ENCODE measurements at places on chromosomes 7 and 10.

DNA sequence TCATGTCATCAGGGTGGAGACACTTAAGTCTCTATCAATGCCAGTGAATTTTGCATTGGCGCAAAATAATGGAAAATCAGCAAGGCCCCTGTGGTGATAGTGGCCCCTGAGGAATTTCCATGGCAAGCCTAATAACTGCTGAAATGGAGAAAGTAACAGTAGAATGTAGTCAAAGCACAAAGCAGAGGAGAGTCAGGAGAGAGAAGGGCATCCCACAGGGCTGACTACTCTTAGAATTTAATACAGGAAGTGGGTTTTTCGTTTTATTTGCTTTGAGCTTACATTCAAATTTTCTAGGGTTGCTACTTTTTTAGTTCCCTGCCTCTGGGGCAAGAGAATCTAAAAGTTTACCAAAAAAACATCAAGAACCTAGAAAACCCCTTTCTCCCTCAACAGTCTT, 39.0 kb downstream of the BZW2 start:
- DNase-seq = no peak

DNA sequence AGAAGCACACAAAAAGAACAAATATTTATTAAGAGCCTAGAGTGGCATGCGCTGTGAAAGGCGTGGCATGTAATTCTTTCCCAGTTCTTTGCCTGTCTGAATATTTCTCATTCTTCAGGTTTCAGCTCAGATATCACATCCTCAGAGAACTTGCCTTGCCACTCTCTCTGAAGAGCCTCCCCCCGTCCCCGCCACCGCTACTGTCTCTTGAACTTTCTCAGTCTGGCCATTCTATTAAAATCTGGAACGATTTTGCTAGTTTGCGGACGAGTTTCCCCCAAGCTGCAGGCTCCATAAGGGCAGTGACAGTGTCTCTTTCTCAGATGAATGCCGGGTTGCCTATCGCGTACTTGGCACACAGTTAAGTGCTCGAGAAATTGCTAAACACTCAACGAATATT, 787 bp upstream of the PLEKHA1 start:
- DNase-seq = no peak

DNA sequence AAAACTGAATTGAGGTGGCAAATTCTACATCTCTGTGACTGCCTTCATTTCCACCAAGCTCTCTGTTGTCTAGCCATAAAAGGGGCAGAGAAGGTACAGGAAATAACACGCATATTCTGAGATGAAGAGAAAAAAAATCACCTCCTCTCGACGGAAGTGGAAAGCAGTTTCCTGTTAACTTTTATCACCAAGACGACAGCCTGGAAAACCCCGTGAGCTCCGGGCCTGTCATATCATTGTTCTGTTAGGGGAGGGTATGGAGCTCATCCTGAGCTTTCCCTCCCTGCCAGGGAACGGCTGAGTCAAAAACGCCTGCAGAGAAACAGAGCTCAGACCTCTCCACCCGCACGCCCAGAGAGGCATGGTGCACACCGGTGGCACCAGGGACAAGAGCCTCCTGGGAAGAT, 200.3 kb downstream of the PRPF18 start:
- DNase-seq = peak; percentile 40

GRCh38 chr10:117684046-117684610, 141.6 kb downstream of the EMX2 start:
- DNase-seq = no peak

GRCh38 chr7:70352088-70352487, 753.8 kb downstream of the AUTS2 start:
- DNase-seq = no peak

GRCh38 chr7:91263384-91264045, 718 bp upstream of the FZD1 start:
- no peak for DNase-seq

DNA sequence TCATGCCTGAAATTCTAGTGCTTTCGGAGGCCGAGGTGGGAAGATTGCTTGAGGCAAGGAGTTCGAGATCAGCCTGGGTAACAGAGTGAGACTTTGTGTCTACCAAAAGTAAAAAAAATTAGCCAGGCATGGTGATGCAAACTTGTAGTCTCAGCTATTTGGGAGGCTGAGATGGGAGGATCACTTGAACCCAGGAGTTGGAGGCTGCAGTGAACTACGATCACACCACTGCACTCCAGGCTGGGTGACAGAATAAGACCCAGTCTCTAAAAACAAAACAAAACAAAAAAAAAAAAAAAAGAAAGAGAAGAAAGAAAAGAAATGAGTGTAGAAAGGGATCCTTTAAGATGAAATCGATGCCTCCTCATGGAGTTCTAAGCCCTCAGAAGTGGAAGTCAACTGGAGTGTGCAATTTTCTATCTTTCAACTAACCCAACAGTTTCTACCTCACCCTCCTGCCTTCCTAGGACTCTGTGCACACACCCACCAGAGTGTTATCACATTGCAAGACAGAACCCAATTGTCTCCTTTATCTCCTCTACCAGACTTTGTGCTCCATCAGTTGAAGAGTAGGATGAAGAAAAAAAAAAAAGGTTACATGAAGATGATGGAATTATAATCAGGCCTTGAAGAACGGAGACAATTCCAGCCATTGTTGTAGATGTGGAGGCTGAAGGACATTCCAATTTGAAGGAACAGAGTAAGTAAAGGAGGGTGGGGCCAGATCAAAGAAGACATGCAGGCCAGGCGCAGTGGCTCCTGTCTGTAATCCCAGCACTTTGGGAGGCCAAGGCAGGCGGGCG, 26.9 kb downstream of the NYAP1 start:
- DNase-seq = no peak

DNA sequence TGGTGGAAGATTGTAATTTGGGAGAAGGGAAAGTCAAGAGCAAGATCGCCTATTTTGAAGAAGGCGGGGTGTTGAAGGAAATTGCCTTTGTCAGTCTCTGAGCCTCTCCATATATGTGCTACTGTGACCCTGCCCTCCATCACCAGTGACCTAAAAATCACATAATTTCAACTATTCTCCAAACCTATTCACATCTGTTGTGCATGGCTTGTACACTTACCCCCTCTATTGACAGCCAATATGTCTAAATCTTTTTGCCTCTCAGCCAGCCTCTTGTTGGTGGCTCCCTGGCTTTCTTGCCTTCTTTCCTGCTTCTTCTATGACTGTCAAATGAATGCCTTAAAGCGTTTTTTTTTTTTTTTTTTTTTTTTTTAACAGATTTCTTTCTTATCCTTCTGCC, 295.6 kb downstream of the AUTS2 start:
- no peak for DNase-seq

DNA sequence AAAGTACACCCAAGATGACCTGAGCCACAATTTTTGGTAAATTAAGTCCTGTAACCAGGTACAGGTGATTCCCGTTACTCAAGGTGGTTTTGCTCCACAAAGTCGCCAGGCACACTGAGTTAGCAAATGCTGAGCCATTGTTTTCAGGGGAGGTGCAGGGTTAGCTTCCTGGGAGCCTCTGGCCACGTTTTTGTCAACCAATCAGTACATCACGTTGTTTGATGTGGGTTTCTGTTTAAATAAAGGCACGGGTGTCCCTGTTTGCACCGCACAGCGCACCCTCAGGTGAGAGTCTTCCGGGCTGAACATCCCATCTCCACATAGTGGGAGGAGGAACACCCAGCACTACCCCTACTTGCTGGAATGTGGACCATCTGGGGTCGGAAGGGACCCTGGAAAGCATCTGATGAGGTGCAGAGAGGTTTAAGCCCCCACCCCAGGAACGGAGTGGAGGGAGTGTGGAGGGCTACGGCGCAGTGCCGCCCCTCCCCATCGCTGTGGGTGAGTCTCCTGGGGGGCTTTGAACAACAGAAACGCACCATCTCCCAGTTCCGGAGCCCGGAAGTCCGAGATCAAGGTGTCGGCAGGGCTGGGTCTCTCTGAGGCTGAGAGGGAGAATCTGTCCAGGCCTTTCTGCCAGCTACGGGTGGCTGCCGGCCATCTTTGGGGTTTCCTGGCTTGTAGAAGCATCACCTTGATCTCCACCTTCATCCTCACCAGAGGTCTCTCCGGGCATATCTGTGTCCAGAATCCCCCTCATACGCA, 42.5 kb downstream of the PRKAG2 start:
- DNase-seq = no peak
